ENCODE measurements at places on chromosomes 5 and 9.

GRCh38 chr9:123637606-123637944 lies 281.6 kb downstream of the CRB2 start:
- no peak for DNase-seq

GRCh38 chr5:119386596-119387344 lies 31.0 kb downstream of the TNFAIP8 start:
- no peak for DNase-seq

DNA sequence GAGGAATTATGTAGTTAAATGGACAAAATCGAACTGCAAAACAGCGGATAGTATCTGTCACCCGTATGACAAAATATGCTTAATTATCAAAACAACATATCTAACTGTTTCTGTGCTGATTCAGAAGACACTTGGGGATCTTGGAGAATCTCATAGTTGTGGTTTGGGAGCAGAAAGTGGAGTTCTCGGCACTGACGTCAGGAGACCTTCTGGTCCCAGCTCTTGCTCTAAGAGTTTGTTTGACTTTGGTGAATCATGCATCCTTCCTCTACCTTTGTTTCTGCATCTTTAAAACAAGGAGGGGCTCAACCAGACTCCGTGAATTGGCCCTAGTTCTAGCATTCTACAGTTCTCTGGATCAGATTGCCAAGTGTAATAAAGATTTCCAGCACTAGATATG lies 37.0 kb upstream of the TAF1L start:
- no peak for DNase-seq

DNA sequence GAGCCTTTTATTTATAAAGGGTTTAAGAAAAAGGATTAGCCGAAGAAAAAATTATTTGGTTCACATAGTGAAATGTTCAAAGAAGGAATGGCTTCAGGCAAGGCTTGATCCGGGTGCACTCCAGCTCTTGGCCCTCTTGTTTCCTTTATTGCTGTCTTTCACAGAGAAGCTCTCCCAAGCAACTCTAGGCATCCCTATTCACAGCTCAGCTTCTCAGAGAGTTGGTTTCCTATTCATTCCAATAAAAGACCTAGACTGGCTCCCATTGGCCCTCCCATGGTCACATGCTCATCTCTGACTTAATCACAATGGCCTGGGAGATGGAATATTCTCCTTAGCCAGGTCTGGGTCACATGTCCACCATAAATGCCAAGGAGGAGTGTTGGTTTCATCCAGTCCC lies 9.4 kb upstream of the FGFR4 start:
- DNase-seq: no peak

DNA sequence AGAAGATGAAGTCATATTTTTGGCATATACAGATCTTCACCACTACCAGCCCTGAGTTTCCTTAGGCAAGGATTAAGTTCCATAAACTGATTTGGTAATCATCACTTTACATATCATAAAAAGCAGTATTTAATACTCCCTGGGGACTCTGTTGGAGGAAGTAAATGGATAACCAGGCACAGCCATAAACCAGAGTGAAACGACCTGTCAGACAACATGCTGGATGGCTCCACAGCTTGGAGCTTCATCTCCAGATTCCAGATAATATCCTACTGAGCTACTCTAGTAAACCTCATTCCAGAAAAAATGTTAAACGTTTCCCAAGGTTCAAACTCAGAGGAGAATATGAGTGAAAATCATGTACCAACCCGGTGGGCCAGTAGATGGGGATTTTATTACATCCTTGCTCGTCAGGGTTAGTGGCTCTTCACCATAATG lies 109.2 kb downstream of the BASP1 start:
- no peak for DNase-seq

Measured in NCI-H187 (cell line).